ENCODE measurements at places on chromosomes 1 and 21.

DNA sequence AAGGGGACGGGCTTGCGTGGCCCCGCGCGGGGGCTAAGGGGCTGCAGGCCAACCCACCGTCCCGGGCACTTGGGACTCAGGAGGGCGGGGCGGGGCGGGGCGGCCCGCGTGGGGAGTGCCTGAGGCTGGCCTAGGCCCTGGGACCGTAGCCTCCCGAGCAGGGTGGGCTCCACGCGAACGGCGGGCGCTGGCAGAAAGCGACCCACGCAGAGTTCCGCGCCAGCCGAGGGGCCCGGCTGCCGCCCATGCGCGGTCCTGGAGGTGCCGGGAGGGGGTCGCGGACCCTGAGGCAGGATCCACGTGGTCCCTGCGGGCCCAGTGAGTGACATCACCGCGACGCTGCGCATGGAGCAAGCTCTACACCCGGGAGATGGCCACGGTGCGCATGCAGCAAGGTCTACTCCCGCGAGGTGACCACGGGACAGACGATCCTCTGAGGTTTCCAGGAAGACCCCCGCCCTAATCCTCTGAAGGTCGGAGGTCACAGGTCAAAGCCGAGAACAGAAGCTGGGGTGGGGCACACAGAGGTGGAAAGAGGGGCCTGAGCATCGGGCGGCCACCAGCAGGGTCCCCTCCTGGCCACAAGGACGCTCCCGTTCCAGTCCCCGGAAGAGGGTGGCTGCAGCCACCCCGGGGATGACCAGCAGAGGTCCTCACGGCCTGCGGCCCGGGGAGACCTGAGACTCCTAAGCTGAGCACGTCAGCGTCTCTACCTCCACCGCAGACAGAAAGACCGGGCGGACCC, 13.5 kb upstream of the SLC19A1 start:
- peak; percentile 73 for DNase-seq

DNA sequence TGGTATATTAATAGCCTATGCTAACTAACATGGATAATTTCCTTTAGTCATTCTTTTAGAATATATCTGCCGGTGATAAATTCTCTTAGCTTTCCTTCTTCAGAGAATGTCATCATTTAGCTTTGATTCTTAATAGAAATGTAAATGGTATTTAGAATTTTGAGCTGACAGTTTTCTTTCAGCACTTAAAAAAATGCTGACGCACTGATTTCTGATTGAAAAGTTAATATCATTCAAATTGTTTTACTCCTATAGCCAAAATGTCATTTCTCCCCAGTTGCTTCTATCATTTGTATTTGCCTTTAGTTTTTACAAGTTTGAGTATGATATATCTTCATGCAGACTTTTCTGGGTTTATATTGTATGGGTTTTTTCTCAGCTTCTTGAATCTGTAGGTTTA, 668.0 kb downstream of the LTN1 start:
- no peak for DNase-seq

DNA sequence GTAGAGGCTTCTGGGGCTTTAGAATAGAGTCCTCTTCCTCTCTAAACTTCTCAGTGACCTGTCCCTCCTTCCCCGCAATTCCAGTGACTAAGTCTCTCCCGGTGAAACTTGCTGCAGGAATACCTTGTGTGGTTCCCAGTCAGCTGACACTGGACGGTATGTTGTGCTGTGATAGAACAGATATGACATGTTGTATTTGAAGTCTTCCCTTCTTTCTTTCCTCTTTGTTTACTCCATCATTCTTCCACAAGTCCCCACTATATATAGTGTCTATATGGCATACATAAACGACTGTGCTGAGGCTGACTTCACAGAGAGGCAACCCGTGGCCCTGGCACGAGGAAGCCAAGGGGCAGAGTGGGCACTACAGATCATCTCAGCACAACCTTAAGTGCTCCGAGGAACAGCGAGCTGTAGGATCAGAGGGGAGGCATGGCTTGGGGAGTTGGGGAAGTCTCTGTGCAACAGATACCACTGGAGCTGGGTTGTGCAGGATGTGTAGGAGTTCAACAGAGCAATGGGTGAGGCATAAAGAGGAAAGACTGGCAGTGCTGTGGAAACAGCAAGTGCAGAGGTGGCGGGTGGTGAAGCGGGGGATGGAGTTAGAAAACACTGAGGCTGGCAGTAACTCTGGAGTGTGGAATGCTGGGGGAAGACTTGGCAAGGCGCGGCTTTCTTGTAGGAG, 237.8 kb downstream of the TRABD2B start:
- no peak for DNase-seq

GRCh38 chr1:239976130-239976968, 115.3 kb upstream of the FMN2 start:
- DNase-seq, result peak; percentile 63

DNA sequence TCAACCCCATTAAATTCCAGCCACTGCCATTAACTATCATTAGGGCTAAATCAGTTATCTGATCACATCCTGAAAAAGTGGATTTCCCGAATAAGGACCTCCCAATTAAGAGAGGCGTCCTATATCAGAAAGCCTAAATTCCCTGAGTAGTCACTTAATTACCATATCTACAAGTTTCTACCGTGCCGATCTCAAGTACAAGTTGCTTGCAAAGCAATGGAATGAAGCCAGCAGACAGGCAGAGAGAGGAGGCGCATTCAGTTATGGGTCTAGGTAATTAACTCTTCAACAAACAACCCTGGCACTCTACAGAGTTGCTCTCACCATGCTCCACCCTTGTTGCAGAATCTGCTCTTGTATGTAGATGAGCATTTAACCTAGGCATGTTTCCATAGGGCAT, 494.6 kb upstream of the RUNX1 start:
- DNase-seq, result no peak

GRCh38 chr1:70627910-70628309, 216.8 kb downstream of the CTH start:
- no peak for DNase-seq

- no peak for DNase-seq
These were observed 40.9 kb downstream of the LRRC8B start for GRCh38 chr1:89565521-89565920.

- DNase-seq, result peak; percentile 15
These were observed 9.5 kb downstream of the MR1 start for GRCh38 chr1:181043025-181043888.

Data from activated CD4-positive, alpha-beta T cell treated with anti-CD3 and anti-CD28 coated beads, Interleukin-2, Interleukin-6, amounts not matched to agents 100 ng/mL and 50 ng/mL, durations not matched to agents 16 hours and 8 hours (primary cell).